ENCODE measurements at places on chromosomes 7 and 10.

DNA sequence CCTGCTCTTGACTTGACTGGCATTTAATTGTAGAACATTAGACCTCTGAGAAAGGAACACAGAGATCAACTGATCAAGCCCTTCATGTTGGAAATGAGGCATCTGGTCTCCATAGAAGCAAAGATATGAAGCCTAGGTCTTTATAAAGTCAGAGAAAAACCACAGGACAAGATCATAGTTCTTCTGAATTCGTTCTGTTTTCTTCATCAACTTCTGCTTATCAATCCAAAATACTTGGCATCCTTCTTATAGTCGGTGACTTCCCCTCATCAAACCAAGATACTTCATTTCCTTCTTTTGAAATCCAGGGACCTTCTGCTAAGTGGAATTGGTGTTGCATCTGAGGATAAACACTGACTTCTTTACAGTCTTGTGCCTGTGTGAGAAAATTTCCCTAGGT lies 77.1 kb upstream of the PRKCQ start:
- DNase-seq: no peak

DNA sequence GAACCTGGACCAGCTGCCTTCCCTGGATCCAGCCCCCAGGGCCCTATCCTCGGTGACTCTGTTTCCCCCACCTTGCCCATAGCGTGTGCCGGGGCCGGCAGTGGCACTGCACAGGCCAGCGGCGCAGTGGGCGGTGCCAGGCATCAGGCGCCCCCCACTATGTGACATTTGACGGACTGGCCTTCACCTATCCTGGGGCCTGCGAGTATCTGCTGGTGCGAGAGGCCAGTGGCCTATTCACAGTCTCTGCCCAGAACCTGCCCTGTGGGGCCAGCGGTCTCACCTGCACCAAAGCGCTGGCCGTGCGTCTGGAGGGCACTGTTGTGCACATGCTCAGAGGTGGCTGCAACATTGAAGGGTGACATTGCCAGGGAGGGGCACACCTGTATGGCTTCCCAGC lies 12.0 kb upstream of the ZNF467 start:
- no peak for DNase-seq

DNA sequence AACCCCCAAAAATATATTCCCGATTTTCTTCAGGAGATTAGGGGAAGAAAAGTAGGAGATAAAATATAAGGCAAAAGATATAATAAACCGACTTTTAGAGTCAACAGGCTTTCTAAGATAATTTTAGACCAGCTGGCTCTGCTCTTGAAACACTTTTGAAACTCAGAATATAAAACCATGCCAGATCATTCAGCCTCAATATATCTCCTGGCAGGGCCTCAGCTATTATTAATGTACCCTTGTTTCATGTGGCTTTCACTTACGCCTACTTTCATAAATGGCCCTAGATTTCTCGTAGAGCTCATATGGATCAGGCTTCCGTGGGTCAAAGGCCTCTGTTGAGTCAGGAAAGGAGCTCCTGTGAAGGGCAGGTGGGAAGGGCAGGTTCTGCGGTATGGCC lies 396.0 kb downstream of the PHTF2 start:
- DNase-seq: no peak

DNA sequence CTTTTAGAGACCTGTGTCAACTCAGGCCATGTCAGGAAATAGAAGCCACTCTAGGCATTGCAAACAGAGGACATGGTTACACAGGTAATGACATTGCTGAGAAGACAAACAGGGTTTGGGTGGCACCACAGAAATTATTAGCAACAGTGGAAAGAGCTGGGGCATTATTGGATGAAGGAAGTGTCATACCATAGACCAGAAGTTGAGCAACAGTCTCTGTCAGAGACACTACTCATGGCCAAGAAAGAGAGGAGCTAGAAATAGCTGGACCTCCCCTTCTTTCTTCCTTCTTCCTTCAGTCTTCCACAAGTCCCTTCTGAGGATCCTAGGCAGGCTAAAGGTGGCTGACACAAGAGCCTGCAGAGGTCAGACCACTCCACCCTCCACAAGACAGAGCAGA lies 4.2 kb upstream of the LIPA start:
- no peak for DNase-seq

- DNase-seq: no peak
These were observed 2.0 kb downstream of the ANLN start for GRCh38 chr7:36391436-36392198.

DNA sequence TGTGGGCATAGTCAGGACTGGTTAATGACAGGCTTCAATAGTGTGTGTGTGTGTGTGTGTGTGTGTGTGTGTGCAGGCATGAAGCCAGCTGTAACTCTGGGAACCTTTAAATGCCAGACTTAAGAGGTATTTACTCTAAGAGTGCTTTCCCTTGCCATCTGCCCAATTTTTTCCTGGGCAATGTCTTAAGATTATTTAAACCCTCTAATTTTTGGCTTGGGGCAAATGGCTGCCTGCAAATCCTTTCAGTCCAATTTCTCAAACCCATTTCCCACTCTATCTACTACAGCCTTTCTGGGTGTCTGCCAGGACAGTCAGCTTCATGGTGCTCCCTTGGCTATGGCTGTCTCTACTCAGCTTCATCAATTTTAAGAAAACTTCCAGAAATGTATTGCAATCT lies 62.6 kb upstream of the C1GALT1 start:
- DNase-seq: peak; percentile 54

DNA sequence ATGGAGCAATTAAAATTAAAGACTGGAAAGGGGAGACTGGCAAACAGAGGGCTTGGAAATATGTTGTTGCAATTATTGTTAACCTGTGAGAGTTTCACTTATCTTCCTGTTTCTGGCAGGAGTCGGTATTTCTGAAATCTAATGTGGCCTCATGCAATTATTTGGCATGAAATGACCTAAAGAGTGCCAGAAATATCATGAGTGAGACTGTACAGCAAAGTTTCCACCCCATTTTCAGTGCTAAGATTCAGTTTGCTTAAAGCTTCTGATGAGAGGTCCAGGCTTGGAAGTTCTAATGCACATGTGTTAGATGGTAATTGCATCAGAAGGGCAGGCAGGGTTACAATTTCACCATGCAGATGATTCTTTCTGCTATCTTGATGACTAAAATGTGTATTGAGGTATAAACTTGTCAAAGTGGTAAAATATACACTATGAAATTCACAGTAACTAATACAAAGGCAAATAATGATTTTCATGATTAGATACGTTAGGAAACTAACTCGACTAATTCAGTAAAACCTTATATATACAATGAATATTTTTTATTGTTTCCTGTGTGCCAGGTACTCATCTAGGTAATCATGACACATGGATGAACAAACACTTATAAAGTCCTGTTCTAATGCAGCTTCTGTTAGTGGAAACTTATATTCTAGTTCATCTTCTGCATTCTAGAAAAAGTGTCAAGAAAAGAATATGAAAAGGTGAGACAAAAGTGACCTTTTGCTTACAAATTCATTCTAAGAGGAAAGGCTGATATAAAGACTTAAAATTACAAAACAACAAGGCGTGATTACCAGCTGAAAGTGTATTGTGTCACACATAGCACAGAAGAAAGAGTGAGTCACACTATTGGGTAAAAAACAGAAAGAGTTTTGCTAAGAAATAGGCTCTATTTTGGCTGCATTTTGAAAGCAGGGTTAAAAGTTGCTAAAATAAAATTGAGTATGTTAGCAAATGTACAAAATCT lies 533.4 kb upstream of the SEMA3D start:
- DNase-seq: no peak

GRCh38 chr7:105838627-105839231 lies 37.7 kb downstream of the ATXN7L1 start:
- peak; percentile 54 for DNase-seq

- no peak for DNase-seq
These were observed 231.8 kb upstream of the CACNA2D1 start for GRCh38 chr7:82675396-82675795.

DNA sequence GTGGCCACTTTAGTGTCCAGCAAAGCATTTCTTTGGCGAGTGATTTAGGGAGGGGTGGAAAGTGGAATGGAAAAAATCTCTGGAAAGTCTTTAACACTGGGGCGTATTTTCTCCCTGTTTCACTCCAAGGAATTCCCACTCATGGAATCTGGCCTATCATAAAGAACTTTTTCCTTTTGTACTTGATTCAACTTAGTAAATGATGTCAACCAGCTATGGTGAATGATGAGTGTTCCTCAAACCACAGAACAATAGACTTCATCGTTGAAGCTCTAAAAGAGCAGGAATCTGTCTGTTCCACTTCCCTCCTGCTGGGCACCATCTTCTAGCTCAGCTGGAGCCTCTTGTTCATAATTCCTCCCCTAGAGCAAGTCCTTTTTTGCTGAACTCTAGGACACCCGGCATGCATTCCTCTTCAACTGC lies 66.5 kb downstream of the EPDR1 start:
- no peak for DNase-seq

DNA sequence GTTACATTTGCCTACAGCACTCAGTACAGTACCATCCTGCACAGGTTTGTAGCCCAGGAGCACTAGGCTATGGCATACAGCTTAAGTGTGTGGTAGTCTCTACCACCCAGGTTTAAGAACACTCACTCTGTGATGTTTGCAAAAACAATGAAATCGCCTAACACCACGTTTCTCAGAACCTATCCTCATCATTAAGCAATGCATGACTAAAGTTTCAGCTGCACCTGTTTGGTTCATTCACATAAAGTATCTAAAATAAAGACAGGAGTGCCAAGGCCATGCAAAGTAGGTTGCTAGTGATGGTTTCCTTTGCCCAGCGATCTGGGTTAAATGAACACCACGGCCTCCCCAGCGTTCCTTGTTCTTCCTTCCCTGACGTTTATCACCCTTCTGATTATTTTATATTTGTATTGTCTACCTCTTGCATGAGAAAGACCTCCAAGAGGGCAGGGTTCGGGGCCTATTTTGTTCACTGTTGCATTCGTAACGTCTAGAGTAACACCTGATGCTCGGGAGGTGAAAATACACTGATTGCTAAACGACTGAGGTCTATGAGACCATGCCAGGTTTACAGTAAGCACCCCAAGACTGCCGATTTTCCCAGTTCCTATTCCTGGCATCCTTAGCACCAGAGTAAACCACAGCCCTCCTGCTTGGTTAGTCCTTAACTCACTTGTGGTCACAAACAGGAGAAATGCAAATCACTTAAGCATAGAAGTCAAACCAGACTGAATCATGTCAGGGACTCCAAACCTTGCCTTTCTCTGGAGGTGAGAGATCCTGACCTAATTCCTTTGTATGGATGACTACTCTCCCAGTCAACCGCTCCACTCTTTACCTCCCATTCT lies 204.1 kb upstream of the NFE2L3 start:
- DNase-seq: no peak

- no peak for DNase-seq
These were observed 13.1 kb downstream of the UMAD1 start for GRCh38 chr7:7653593-7654187.

GRCh38 chr10:33032654-33033151 lies 74.7 kb upstream of the ITGB1 start:
- no peak for DNase-seq

DNA sequence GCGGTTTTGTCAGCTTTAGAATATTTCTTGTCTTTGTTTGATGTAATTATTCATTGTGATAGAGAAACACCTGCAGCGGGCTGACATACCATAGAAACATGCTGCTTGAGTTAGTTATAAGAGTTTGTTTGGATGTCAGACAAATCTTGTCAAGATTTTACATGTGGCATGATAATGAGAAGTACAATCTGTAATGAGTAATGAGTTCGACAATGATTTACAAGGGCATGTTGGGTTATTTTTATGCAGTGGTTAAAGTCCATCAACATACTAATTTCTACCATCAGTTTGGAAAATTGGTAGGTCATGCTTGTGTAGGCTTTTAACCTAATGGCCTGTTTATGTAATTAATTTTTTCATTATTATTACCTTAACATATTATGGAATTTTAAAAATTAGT lies 31.3 kb downstream of the FZD1 start:
- DNase-seq: no peak

- DNase-seq: no peak
These were observed 15.5 kb downstream of the TLX1 start for GRCh38 chr10:101146392-101147251.

DNA sequence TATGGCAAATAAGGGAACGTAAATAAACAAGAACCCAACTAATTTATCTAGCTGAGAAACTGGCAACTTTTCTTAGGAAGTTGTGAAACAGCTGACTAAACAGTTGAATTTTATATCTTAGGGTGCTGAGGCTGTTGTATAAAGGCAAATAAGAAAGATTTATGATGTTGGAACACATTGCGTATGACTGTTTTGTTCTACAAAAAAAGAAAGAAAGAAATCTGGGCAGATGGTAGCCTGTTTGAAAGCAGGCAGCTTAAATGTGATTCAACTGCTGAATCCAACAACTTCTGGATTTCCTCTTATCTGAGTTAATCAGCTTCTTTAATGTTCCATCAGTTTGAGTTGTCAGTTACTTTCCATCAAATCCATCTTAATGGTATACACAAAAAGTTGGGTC lies 214.5 kb downstream of the SNX13 start:
- no peak for DNase-seq
